ENCODE measurements at places on chromosomes 11 and 22.

DNA sequence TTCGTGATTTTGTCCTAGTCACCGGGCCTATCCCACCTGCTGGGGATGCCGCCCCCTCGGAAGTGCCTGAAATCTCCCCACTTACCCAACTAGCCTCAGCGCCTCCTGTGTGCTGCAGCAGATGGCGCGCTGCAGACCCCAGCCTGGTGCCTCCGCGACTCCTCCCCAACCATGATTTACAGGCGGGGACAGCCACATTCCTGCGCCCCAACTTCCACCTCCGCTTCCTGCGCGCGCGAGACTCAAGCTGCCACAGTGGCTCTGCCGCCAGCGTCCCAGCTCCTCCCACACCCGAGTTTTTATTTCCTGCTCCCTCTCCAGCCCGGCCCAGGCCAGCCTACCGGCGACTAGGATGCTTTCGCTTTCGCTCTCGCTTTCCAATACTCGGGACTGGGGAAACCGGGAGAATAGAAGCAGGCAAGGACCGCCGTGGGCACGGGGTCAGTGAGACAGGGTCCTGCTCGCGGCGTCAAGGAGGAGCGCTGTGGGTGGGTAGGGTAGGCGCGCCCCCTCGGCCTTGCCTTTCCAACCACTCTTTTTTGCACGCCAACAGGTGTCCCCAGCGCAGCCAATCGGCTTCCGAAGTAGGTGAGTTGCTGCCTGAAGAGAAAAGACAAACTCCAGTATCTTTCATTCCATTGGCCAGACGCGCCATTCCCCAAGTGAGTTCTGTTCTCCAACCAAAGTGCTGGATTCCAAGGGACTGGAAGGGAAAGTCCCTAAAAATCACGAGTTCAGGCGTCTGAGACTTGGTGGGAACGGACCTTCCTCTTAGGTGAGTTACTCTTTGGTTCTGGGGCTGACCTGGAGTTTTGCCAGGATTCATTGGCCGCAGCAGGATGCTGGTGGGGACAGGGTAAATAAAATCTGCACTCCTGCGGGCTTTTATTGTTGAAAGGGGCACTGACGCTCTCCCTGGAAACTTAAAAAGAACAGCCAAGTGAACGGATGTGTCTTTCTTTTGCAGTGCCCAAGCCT is at the start of gene FAM111A:
TSS of gene FAM111A (plus strand) at position 327 of the 978 bp plus-strand sequence. CDS start 6,017 bp downstream, outside the sequence.
- DNase-seq = peak; percentile 94

- no peak for DNase-seq
Observed at GRCh38 chr11:125155100-125155444, 9.5 kb upstream of the PKNOX2 start.

GRCh38 chr22:49811020-49811791 is 16.5 kb downstream of the BRD1 start:
- DNase-seq = no peak

- DNase-seq = peak; percentile 38
Observed at GRCh38 chr11:70423523-70424505, 25.5 kb downstream of the CTTN start.

- no peak for DNase-seq
Observed at GRCh38 chr11:111549196-111549868, 8.8 kb downstream of the LAYN start.

DNA sequence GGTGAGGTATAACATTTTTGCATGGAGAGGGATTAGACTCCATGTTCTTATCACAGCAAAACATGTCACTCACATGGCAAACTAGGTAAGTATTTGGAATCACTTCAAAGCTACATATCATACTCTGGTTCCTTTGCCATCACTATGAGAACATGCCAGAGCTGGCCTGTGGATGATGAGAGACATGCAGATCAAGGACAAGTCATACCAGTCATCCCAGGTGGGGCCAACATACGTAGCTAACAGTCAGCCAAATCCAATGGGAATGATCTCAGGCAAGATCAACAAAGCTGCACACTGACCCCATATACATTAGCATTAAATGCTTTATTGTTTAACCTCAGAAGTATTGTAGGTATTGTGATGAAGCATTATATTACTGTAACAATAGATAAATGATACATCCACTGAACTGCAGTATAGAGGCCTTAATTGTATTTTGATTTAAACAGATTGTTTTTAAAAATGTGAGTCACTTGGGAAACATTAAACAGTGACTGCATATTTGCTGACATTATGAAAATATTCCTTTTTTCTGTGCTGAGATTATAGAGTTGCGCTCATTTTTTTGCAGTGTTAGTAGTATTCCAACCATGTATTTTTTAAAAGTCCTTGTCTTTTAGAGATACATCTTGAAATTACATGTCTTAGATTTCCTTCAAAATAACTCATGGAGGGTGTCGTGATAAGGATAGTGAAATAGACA is 37.3 kb upstream of the ARL14EP start:
- no peak for DNase-seq

DNA sequence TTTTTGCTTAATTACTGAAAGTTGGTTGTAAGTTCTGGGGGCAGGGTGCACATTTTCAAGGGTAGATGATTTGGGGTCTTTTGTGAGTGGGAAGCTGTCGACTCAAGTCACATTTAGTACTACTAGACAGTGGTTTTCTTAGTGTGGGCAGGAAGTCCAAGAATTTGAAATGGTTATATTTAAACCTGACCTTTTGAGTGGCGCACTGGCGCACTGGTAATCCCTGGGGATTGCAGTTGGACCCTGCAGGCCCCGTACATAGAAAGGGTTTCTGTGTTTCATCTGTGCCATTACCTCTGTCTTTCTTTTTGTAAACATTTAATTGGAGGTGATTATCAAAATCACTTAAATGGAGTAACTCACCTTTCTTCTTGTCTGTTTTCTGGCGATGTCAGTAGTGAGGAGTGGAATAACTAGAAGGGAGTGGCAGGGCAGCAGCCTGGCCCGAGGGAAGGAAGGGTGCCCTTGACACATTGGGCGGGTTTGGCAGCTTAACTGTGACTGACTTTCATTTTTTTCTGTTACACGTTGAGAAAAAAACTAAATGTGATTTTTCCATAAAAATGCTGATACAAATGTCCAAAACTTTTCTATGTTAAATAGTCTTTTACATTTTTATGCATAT is 101.8 kb upstream of the GAL start:
- no peak for DNase-seq

- DNase-seq = no peak
Observed at GRCh38 chr22:30047364-30047738, 32.9 kb upstream of the HORMAD2 start.

- peak; percentile 61 for DNase-seq
Observed at GRCh38 chr22:44972363-44973083, 37.3 kb downstream of the PHF21B start.

DNA sequence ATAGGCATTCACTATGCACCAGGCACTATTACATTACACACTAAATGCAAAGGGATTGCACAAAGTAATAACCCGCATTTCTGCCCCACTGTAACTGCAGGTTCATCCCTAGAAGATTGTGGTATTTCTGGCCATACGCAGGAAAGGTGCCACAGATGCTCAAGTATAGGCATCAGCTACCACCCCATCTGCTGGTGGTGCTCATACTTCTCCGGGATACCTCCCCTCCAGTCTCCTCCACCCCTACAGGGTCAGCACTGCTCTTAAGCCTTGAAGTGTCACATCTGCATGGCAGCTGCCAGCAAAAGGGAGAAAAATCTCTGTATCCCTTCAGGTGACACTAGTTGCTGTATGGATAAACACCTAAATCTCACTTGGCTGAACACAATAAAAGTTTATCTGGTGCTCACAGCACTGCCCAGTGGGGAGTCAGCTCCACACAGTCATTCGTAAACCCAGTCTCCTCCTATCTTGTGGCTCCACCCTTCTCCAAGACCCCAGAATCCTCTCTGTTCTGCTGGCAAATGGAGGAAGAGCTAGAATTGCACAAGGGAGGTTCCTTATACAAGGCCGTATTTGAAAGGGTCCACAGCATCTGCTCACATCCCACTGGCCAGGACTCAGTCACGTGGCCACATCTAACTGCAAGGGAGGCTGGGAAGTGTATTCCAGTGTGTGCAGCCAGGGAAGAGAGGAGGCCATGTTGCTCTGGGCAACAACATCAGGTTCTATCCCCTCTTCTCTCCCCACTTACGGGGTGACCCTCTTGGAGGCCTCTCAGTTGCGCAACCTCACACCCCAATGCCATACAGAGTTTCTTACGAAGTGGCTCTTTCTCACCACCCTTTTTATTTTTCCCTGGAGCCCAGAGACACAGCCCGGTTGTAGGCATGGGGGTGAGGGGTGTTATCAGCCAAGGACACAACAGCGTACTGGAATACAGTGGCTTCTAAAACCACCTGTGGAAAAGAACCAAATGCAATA is 114.7 kb downstream of the BUD13 start:
- no peak for DNase-seq
